ENCODE measurements at places on chromosomes 1 and 21.

- DNase-seq: no peak
Measured at GRCh38 chr1:15578921-15579682, 5.7 kb downstream of the AGMAT start.

GRCh38 chr21:41426676-41427404, 801 bp downstream of the MX1 start:
- DNase-seq: peak; percentile 19

GRCh38 chr21:36701756-36702621, 3.1 kb downstream of the SIM2 start:
- DNase-seq: peak; percentile 72

DNA sequence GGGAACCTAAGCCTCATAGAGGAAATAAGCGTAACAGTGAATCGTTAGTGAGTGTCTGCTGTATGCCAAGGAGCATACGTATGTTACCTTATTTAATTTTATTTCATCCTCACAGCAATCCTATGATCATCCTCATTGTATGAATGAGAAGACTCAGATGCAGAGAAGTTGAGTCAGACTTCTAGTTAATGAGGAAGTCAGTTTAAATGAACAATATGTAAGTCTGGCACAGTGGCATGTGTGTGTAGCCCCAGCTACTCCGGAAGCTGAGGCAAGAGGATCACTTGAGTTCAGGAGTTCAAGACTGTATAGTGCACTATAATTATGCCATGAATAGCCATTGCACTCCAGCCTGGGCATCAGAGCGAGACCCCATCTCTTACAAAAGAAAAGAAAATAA, 148.0 kb downstream of the ZZZ3 start:
- DNase-seq: peak; percentile 57

DNA sequence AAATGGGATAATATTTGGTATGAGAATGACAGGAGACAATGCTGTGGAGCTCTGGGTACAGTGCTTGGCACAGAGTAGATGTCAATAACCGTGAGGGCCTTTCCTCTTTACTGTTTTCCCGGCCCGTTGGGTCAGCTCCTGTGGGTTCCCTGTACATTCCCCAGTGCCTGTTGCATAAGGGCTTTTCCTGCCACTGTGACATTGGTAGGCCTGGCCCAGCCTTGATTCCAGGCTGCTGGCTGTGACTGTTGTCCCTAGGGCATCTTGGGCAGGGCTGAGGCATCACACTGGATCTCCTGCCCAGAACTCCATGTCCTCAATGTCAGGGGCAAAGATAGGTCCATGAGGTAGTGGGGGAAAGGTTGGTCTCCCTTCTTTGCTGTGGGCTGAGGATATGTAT, 25.8 kb upstream of the MYCL start:
- DNase-seq: no peak

DNA sequence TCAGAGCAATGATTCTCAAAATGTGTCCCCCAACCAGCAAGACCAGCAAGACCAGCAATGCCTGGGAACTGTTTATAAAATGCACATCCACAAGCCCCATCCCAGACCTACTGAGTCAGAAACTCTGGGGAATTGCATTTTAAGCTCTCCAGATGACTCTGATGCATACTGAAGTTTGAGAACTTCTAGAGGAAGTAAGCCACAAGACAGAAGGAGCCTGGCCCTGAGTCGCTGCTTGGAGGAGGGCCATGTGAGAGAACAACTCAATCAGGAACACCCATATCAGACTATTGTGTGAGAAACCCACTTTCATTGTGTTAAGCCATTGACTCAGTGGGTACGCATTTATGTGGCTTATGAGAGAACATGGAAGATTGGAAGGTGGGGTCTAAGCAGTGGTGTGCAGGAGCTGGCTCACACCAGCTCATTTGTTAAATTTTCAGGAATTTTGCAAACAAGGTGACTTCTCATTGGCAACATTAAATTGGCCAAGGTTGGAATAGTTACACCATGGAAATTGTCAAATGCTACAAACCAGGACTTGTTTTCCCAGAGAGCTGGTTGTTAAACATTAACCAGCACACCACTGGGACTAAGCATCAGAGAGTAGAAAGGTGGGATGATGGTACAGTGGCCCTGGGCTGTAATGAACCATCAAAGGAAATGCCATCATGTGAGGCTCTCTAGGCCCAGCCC, 38.9 kb downstream of the ATP1A1 start:
- DNase-seq: no peak

DNA sequence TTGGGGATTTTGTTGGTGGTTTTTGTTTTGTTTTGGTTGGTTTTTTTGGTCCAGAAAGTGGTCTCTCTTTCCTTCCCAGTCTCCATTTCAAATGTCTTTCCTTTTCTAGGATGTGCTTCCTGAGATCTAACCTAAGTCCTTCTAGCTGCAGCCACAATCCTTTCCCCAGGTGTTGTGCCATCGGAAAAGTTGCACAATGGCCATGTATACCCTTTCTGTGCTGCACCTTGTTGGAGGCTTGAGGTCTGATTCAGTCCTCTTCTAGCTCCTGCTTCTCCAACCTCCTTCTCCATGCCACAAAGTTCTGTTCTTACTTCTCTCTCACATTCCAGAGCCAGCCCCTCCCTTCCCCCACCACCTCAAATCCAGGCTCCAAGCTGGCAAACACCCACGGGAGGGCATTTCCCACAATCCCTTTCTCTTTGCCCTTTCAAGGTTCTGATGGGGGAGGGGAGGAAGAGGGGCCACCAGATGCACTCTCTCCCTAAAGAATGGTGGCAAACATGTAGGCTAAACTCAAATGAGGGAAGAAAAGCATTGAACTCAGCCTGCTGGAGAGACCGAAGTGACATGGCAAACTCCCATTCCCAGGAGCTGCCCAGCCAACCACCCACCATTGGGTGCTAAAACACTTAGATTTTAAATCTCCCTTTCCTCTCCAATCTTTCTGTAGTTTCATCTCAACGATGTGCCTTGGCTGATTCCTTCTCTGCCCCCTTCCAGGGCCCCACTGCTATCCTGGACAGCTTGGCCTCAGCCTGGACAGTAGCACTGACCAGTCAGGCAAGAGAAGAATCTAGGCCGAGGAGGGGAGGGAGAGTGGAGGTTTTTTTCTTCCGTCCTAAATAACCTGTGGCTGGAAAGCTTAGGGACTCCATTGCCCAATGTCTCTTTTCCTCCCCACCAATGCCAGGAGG, 2.9 kb downstream of the KCNJ10 start:
- DNase-seq: no peak

DNA sequence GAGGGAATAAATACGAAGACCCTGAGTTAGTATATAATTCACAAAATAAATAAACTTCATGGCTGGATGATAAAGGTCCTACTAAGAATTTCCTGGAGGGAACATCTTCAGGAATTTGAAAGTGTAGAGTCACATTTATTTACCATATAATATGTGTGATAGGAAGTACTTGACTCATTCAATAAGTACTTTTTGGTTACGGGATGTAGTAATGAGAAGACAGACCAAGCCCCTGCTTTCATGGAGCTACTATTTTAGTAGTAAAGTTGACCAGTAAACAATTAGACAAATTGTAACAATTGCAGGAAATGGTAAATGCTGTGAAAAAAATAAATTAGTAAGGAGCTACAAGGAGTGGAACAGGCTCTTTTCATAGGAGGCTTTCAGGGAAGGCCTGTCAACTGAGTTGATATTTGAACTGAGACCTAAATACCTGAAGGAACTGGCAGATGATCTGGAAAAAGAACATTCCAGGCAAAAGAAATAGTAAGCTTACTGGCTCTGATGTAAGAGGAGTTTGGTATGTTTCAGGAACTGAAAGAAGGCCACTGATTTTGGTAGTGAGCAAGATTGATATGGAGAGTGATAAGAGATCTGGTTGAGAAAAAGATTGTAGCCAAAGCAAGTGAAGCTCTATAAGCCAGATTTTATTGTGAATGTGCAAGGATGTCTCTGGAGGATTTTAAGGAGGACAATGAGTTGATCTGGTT, 36.2 kb downstream of the CAMSAP2 start:
- no peak for DNase-seq

DNA sequence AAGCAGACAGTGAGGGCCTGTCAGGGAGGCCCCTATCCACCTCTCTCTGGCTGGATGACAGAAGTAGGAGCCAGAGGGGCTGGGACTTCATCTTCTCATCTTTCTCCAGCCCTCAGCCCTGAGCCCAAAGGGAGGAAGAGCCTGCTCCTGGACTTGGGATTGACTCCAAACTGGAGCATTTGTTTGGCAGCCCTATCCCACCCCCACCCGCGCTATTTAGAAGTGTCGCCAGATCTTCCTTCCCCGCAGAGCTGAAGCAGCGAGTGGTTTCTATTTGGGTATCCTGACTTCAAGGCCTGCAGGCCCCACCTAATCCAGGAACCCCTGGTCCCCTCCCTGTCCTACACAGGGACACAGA, 9.6 kb downstream of the NES start:
- no peak for DNase-seq

DNA sequence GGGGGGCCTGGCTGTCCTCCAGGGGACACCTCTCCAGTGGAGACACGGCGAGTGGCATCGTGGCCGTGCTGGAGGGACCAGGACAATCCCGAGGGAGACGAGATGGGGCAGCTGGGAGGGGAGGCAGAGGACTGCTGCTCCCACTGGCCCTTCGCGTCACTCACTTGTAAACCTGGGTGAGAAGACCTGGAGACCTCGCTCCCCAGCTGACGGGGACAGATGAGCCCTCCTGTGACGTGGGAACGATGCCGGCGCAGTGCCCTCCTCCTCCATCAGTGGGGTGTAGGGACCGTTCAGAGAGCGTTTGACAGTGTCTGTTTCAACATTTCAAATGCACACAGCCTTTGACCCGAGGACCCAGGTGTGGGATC, 4.6 kb downstream of the SPATC1L start:
- no peak for DNase-seq

GRCh38 chr1:94327001-94327690, 89.8 kb upstream of the ARHGAP29 start:
- no peak for DNase-seq

GRCh38 chr1:78687914-78688313, 38.3 kb downstream of the IFI44 start:
- DNase-seq: no peak

DNA sequence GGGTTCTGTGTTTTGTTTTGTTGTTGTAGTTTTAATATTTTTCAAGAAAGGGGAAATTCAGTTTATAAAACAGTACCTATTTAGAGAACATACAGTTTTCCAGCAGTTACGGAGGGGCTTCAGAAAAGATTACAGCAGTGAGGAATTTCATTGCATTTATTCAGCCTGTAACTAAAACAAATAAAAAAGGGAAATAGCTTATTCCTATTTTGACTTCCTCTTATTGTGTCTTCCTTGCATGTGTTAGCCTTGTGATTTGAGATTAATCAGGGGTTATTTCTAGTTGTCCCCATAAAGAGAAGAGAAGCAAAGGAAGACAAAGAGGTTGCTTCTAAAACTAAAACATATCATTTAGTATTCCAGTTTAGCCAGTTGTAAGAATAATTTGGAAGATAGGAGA, 35.0 kb downstream of the CTTNBP2NL start:
- DNase-seq: no peak

DNA sequence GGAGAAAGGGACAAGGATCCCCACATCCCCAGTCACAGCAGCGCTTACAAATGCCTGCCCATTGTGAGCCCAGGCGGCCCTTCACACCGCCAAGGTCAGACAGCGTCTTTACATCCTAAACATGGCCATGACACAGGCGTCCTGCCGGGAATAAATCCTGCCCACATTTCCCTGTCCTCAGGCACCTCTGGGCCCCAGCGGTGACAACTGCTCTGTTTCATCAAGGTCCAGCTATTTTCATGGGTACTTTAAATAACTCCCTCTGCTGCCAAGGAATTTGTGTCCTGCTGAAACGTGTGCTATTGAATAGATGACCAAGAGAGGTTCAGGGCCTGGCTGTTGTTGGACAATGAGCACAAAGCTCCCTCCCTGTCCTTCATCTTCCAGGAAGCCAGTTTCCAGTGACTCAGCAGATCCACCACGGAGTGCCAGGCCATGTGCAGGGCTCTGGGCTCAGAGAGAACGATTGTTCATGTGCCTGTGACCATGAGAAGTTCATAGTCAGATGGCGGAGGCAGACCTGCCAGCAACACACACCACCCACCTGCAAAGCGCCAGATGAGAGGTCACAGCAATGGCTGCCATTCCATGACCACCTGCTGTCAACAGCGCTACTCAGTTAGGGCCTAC, 195.8 kb downstream of the MATN1 start:
- peak; percentile 2 for DNase-seq

- no peak for DNase-seq
Measured at GRCh38 chr1:17802164-17802563, 47.0 kb downstream of the ACTL8 start.

DNA sequence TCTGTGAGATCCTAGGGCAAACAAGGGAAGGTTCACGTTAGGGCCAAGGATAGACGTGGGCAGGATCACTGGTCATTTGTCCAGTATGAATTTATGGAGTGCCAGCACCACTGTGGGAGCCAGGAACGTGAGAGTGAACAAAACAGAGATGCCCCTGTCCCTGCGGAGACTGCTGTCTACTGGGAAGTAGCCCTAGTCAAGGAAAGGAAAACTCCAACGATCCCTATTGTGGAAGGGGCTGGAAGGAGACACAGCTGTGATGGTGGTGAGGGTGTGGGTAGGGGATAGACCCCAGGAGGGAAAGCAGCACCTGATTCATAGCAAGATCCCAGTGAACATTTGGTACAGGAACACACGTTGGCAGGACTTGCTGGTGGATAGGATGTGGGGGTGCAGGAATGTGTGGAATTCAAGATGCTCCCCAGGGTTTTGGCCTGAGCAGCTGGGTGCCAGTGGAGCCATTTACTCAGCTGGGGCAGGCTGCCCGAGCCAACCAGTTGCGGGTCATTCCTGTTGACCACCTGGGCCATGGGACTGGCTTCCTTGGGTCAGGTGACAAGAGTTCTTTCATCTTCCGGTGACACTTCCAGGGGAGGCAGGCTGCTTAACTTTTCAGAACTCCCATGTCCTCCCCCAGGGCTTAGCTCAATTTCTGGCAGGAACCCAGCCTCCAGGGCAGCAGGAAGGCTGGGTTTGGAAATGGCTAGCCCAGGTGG, 1.2 kb upstream of the ATP13A2 start:
- DNase-seq: no peak

DNA sequence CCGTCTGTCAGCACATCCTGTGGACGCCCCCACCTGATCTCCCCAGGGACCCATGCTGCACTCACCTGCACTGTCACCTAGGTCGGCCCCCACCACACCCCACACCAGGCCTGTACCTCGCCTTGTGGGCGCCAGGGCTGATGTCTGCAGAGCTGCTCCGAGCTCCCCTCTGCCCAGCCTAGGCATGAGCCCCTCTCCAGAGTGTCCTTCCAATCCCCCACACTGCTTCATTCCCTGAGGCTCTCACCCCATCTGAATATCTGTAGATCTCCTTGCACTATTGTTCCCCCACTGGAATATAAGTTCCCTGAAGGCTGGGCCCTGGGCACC, 12.2 kb downstream of the UMODL1 start:
- no peak for DNase-seq

DNA sequence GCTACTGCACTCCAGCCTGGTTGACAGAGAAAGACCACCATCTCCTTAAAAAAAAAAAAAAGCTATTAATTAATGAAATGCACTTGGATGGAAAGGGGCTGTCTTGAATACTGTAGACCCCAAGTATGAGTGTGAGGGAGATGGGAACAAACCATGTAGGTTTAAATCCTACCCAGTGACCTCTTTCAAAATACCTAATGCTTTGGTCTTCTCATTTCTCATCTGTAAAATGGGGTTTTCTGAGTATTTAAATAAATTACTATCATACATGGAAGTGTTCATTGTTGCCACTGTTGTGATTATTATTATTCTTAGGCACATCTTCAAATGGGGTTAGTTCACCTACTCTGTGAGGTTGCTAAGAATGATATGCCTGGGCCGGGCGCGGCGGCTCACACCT, 17.1 kb upstream of the FUCA1 start:
- DNase-seq: no peak

- peak; percentile 63 for DNase-seq
Measured at GRCh38 chr1:62687421-62687902, 724 bp downstream of the DOCK7 start.
